ENCODE measurements at places on chromosomes 16 and 17.

DNA sequence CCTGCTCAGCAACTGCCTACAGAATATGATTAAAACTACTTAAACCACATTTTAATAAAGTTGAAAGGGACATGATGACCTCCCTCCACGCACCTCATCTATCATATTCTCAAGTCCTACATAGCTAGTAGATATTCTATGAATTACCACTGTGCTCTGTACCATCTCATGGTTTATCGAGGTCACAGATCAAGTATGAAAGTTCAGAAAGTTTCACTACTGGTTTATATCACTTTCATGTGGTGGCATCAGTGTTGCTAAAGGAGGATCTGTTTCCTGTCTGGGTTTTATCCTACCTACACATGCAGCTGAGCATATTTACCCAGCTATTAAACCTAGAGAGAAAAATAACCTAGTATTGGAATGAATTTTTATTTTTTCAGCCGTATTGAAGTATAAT lies 214.9 kb upstream of the MON1B start:
- no peak for DNase-seq

DNA sequence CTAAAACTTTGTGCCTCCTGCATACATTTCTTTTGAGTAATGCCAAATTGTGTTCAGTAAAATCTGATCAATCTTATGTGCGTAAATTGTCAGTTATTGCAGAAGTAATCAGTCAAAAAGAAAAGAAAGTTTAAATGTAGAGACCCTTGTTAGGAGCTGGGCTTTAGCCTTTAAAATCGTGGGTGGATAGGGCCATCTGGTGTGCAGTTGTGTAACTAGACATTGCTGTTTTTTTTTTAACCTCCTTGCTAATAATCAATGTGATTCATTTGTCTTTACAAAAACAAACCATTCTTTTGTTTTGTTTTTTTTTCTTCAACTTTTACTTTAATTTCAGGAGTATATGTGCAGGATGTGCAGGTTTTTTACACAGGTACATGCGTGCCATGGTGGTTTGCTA lies 5.3 kb upstream of the WWOX start:
- DNase-seq: no peak

DNA sequence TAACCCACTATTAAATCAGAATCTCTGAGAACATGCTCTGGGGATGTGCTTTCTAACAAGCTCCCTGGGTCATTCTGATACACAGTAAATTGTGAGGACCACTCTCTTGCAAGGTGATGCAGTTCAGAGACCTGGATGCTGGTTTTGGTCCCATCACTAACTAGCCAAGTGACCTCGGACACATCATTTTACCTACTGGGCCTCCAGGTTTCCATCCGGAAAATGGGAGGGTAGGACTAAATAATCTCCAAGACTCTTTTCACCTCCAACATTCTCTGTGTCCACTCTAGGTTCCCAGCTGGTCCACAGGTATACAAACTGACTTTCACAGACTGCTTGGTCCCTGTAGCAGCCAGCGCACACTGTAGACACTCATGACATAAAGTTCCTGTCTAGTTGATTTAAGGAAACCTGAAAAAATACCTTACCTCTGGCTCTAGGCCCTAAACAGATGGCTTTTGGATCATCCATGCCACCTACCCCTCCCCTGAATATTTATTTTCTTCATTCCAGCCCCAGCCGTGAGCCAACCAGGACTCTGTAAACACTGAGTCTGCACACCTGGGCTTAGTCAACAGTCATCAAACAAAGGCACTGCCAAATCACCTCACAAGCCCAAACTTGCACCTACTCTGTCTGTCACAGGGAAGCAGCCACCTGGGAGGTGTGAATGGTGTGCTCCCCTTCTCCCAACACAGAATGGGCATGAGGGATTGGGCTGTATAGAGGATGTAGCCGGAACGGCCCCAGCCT lies 51.3 kb upstream of the MRPS23 start:
- DNase-seq: no peak

DNA sequence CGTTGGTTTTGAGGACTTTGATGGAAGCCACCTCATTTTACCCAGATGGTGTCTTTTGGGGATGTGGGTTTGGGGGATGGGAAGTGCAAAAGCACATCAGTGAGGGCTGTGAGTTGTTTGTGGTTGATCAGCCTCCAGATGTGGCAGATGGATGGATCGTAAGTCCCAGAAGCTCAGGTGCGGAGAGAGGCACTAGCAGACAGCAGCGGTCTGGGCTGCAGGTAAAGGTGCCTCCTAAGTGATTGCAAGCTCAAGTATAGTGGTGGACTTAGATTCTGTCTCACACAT lies 18.0 kb downstream of the HS3ST3B1 start:
- no peak for DNase-seq

DNA sequence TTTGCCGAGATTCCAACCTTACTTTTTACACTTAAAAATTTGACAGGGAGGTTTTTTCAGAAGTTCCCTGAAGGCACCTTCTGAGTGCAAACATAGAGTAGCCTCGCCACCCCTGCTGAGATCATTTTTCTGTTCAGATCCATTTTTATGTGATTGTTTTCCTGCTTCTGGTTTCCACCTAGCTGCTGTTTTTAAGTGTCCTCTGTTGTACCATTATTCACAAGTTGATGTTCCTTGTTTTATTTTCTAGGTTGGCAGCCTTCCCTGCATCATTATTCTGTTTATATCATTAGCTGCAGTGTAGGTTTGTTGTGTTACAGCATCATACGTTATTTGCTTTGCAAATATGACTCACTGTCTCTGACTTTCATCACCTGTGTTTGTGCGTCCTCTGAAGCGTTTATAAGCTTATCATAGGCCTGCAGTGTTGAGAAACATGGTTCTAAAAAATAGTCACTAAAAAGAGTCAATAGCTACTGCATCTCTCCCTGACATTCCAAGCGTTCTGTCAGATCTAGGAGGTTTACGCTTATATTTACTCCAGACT lies 116.9 kb upstream of the CLEC3A start:
- no peak for DNase-seq

- DNase-seq: no peak
These were observed 8.3 kb upstream of the RAB5C start for GRCh38 chr17:42163113-42163512.

DNA sequence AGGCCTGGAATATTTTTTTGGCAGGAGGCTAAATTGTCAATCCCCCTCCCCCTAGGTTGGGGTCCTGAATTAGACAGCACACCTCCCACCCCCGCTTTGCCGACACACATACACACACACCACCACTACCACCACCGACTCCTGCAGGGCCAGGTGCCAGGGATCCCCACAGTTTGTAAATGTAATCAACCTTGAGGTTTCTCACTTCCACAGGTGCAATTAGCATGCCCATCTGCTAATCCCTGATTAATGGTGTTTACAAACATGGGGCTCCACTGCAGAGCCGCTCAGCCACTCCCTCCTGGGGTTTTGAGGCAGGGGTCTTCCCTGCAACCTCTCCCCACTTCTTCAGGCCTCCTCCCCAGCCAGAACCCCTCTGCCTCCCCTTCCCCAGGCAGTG lies 11.8 kb downstream of the MRM1 start:
- no peak for DNase-seq

Measured in activated T-helper 1 cell treated with anti-CD3 and anti-CD28 coated beads, Interleukin-12 subunit alpha, Interleukin-12 subunit beta, Interleukin-2, Interleukin-4 antibody, amounts not matched to agents 30 ng/mL and 10 ng/mL and 1 ng/mL, durations not matched to agents 14 hours and 24 hours and 36 hours (primary cell).